ENCODE measurements at places on chromosomes 13 and 19.

GRCh38 chr13:42926555-42926954 lies 65.5 kb downstream of the EPSTI1 start:
- DNase-seq: peak; percentile 5

DNA sequence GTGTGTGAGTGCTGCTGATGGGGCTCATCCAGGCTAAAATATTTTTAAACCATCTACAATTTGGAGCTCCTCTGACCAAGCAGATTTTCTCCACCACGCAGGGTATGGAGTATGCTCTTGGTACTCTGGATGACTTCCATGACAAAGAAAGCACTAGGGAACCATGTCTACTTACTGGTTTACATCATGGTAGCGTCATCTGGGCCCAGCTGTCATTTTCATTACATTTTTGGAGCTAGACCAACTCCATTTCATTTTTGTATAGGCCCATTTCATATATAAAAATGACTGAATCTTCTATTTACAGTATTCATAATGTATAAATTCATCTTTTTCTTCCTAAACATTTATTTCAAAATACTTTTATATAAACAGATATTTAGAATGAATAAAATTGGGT lies 184.4 kb downstream of the DNAJC3 start:
- no peak for DNase-seq

DNA sequence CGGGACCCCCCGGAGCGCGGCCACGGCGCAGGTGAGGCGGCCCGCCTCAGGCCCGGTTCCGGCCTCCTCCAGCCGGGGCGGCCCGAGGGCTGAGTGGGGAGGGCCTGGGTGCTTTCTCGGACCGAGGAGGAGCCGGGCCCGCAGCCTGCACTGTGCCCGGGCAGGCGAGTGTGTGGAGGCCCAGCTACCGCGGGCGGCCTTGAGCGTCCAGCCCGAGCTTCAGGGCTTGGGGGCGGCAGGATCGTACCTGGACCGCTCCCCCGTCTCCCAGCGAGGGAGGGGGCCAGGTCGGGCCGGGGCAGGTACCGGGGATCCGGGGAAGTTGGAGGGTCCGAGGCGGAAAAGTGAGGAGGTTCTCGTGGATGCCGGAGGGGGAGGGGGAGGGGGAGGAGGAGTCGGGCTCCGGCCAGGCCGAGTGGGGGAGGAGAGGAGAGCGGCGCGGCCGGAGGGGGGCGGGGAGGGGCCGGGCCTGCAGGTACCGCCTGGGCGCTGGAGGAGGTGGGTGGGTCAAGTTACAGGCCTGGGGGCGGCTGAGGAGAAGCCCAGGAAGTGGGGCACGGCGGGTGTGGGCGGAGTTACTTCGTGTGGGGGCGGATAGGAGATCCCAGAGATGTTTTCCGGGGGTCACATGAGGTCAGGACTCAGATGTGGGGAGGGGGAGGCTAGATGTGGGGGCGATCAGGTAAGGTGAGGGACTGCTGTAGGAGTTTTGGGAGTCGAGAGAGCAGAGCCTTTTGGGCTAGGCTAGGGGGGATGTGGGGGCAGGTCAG lies 545 bp downstream of the NACC1 start:
- DNase-seq: peak; percentile 40

DNA sequence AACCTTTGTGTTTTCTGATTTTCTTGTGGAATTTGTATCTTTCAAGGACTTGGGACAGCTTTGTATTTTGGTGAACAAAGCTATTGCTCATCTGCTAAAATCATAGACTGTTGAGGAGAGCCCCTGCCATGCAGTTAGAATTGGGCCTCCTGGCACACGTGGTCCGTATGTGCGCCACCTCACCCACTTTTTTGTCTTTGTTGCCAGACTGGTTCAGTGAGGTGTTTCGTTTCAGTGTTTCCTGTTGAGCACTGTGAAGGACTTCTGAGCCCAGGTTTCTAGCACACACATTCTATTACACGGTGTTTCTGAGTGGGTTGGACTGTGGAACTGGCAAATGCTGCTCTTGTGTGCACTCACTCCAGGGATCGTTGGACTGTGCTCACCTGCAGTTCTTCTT lies 37.6 kb upstream of the RNF113B start:
- no peak for DNase-seq

- DNase-seq: peak; percentile 33
Observed at GRCh38 chr13:44219577-44220548, 153.8 kb upstream of the SERP2 start.

All from fibroblast of skin of abdomen (primary cell).